ENCODE measurements at places on chromosomes 12 and 14.

DNA sequence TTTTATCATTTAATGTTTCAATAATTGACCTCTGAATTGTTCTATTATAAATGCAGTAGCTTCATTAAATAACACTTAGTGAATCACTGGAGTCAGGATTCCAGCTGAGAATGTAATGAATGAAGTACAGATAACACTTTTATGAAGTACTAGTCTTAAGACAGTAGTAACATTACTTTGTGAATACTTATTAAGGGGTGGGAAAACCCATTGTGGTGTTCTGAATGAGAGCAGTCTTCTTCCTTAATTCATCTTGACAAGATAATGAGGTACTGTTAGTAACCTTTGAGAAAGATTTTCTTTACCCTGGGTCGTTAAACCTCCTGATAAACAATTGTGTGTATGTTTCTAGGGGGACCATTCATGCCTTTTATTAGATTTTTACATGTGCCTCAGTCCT is 12.7 kb downstream of the NUP107 start:
- DNase-seq: no peak

GRCh38 chr14:91366749-91367148 is 50.9 kb downstream of the CCDC88C start:
- no peak for DNase-seq

DNA sequence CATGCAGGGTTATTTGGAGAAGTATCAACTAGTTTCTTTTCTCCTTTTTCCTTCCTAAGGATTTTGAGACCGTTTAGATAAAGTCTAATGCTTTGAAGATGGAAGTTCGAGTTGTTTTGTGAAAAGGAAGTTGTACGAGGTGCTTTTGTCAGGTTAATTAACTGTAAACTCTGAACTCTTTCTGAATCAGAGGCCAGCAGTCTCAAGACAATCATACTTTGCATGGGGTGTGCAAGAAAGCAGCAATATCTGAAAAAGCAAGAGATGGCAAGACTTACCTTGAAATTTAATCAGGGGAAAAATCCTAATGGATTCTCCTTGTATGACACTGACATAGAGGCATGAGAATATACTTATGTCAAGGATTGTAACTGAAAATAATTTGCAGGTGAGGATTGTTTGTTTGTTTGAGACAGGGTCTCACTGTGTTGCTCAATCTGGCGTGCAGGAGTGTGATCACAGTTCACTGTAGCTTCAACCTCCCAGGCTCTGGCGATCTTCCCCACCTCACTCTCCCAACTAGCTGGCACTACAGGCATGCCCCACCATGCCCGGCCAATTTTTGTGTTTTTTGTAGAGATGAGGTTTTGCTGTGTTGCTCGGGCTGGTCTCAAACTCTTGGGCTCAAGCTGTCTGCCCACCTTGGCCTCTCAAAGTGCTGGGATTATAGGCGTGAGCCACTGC is 170.2 kb upstream of the HMGA2 start:
- DNase-seq: no peak

DNA sequence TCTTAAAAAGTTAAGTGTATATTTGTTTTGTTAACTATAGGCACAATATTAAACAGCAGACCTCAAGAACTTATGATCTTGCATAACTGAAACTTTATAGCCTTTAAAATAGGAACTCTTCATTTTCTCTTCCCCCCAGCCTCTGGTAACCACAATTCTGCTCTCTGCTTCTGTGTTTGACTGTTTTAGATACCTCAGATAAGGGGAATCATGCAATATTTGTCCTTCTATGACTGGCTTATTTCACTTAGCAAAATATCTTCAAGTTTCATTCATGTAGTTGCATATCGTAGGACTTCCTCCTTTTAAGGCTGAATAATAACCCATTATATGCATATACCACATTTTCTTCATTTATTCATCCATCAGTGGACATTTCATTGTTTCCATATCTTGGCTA is 131.3 kb downstream of the PTPRO start:
- DNase-seq: no peak

- DNase-seq: peak; percentile 43
Measured at GRCh38 chr14:67532998-67533753, at the start of gene PLEKHH1. TSS of gene PLEKHH1 (plus strand) at chr14:67533290. CDS start at chr14:67541868, 8,578 bp downstream.

GRCh38 chr14:72682188-72682587 is 211.7 kb downstream of the DPF3 start:
- peak; percentile 36 for DNase-seq

DNA sequence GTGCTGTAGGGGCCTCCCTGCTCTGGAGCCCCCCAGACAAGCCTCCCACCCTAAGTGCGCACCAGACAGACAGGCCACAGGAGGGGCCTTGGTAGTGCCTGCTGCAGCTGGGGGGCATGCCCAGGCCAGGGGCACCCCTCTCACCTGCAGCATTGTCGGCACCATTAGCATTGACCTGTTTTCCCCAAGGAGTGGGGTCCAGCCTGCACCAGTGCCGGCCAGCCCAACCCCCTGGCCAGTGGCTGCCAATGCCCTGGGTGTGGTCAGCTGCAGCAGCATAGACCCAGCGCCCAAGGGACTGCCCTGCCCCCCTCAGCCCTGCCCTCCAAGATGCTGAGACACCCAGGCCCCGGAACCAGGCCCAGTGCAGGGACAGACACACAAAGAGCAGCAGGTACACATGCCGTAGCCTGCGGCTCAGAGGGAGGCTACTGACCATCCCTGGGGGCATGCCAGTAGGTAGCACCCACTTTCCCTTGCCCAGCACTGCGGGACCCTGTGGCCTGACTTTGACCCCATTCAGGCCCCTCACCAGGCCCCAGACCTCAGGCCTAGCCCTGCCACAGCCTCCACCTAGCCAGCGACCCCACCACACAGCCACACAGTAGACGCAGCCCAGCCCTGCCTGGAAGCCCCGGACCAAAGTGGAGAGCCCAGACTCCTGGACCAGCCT is 1.0 kb downstream of the AHNAK2 start:
- DNase-seq: no peak

- DNase-seq: no peak
Measured at GRCh38 chr12:55659486-55660385, 23.0 kb downstream of the OR10P1 start.

DNA sequence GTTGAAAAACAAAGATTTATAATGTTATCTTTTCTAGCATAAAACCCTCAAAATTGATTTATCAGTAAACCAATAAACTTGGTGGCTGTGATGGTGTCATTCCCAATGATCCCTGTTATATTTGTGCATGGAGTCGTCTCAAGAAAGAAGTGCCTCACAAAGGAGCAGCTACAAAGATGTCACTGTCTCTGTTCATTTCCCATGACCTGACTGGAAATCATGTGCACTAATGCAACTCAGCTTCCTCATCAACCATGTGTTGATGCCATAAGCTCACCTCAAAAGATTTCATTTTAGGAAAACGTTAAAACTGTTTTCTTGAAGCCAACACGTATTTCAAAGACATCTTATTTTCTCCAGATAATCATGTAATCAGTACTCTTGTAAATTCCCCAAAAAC is 28.8 kb downstream of the CLEC1A start:
- no peak for DNase-seq

DNA sequence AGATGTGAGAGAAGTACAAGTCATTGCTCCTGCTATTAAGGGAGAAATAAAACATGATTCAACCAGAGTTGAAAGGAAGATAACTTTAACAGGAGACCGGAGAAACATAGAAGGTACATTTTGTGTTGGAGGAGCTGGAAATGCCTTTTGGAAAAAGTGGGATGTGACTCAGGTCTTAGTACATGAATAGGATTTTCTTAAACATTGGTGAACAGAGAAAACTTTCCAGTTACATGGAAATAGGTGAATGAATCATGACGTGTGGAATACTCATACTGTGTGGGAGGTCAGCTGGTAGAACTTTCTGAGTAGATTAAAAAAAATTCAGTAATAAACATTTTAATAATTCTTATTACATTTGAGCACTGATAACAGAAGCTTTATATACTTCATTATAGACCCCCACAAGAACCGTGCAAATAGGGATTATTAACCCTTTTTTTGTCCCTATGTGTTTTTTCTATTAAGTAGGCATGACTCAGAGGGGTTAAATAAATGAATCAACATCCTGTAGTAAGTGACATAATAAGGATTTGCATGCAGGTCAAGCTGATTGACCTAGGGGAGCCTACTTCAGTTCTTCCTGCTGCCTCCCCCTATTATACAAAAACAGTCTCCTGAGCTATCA is 710.5 kb downstream of the NOVA1 start:
- DNase-seq: no peak

DNA sequence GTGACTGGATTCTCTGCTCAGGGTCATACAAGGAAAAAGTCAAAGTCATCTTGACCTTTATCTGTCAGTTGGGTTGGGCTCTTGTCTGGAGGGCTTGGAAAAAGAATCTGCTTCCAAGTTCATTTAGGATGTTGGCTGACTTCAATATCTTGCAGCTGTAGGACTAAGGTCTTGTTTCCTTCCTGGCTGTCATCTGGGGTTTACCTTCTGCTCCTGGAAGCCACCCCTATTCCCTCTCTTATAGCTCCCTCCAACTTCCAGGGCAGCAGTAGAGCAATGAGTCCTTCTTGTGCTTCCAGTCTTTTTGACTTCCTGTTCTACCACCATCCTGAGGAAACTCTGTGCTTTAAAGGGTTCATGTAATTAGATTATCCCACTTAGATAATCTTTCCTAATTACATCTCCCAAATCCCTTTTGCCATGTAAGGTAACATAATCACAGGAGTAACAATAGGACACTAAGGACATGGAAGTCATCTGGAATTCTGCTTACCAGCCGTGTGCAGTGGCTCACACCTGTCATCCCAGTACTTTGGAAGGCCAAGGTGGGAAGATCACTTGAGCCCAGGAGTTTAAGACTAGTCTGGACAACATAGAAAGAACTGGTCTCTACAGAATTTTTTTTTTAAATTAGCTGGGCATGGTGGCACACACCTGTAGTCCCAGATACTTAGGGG is 170.7 kb upstream of the KITLG start:
- no peak for DNase-seq

DNA sequence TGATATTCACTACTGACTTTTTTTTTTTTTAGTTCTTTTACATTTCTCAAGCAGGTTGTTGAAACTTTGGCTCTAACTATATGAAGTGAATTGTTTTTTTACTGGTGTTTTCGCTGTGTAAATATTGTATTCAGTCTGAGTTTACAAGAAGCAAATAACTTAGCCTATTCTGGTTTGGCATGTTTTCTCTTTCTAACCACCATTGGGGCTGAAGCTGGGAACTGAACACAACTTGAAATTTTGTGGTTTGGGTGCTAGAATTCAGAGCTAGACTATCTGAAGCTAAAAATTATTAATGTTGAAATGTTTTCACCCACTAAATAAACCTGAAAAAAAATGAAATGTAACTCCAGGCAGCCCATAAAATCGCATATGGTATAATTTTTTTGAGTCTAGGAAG is 37.2 kb downstream of the RAD51B start:
- no peak for DNase-seq

- DNase-seq: no peak
Measured at GRCh38 chr14:62307844-62308243, 545.6 kb downstream of the SNAPC1 start.

GRCh38 chr12:75900781-75901254 is 130.8 kb downstream of the PHLDA1 start:
- DNase-seq: no peak

- DNase-seq: no peak
Measured at GRCh38 chr14:100643426-100643825, 56.2 kb upstream of the BEGAIN start.

GRCh38 chr12:112980491-112981158 is 2.3 kb downstream of the OAS2 start:
- no peak for DNase-seq

DNA sequence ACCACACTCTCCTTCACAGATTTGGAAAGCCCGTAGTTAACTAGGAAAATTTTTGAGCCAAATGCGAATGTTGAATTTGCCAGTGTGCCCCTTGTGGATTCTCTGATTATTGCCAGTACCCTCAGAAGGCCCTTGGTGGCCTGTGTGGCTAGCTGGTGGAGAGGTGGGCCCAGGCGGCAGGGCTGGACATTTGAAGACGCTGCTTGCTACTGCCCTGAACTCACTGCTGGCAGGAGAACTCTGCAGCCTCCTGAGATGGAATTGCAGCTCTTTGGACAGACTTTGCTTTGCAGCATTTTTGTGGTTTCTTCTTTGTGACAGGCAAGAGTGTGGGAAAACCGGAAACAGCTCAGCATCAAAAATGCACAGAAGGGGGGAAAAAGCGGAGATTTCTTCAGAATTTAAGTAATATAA is 97.6 kb downstream of the TGFB3 start:
- peak; percentile 39 for DNase-seq

DNA sequence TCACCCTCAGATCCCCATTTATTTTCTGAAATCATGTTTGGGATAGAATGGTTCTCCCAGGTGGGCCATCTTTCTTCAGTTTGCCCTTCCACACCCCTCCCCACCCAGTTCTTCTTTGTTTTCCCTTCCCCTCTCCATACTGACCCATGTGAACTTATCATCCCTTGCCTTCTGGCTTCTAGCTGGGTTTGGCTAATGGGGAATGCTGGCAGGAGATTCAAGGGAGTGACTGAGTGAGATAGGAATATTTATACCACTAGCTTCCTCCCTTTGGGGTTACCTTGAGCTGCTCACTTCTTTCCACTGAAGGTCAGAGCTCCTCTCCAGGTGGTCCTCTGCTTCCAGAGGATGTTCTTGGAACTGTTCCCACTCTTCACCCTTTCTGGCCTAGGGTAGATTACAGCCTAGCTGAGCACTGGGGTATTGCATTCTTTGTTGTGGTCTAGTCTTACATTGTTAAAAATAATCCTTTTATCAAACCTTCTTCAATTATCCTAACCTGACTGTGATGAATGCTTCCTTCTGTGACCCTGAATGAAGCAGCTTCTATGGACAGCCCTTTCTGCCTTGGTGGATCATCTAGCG is 88.3 kb upstream of the ATP2B1 start:
- no peak for DNase-seq

DNA sequence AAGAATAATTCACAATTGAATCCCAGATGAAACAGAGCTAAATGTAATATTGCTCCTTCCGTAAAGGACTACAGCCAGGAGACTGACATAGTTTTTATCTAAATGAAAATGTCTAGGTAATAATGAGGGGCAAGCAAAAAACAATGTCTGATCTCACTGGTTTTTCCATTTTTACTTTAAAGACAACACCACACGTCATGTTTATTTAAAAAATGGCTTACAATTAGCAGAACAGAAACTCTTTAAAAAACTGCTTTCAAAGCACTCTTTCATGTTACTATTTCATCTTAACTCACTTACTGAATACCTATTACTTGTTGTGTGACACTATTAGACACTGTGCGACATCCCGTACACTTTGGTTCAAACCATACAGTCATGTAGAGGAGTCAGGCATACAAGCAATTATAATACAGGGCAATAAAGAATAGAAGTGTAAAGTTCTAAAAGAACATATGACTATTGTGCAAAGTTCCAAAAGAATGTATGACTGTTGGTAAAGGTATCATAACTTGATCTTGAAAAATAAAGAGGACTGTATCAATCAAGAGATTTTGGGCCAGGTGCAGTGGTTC is 9.1 kb downstream of the BTBD7 start:
- DNase-seq: no peak

GRCh38 chr12:29147731-29148595 is 1.1 kb upstream of the FAR2 start:
- no peak for DNase-seq

DNA sequence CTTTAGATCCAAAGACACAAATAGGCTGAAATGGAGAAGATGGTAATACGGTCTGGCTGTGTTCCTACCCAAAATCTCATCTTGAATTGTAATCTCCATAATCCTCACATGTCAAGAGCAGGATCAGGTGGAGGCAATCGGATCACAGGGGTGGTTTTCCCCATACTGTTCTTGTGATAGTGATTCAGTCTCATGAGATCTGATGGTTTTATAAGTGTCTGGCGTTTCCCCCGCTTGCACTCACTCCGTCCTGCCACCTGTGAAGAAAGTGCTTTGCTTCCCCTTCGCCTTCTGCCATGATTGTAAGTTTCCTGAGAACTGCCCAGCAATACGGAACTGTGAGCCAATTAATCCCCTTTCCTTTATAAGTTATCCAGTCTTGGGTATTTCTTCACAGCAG is 1795.5 kb upstream of the FLRT2 start:
- no peak for DNase-seq
